ENCODE measurements at places on chromosomes 2 and 18. TPM values are rescaled to one million over a fixed set of nuclear protein-coding genes. Genes with fewer than 3 reads are reported as not detected.

ZC3H6 gene
- total RNA-seq = 3.4 TPM

MROH2A gene
- not detected for total RNA-seq

MC2R gene
- total RNA-seq = not detected

CD8A gene
- total RNA-seq = not detected

NPC1 gene
- 35.8 TPM for total RNA-seq

ABCA12 gene
- total RNA-seq = 0.05 TPM

ANO7 gene
- 1.3 TPM for total RNA-seq

RIT2 gene
- not detected for total RNA-seq

PJVK gene
- total RNA-seq = 0.72 TPM

C2orf81 gene
- total RNA-seq = 0.92 TPM

POMC gene
- not detected for total RNA-seq

RSAD2 gene
- not detected for total RNA-seq

PKDCC gene
- total RNA-seq = not detected

CACNB4 gene
- total RNA-seq = not detected

ARHGAP15 gene
- total RNA-seq = not detected

FAHD2A gene
- total RNA-seq = 28.1 TPM

TTN gene
- 0.29 TPM for total RNA-seq

KLHL29 gene
- total RNA-seq = 9.4 TPM

GIGYF2 gene
- 38.0 TPM for total RNA-seq

CCDC68 gene
- 0.05 TPM for total RNA-seq

ESPNL gene
- total RNA-seq = 2.0 TPM

SLC14A1 gene
- 0.77 TPM for total RNA-seq

COL3A1 gene
- total RNA-seq = 559 TPM

CTDP1 gene
- 17.6 TPM for total RNA-seq

TMEM247 gene
- not detected for total RNA-seq

CHPF gene
- 135 TPM for total RNA-seq

RAB6C gene
- total RNA-seq = not detected

MEP1B gene
- total RNA-seq = not detected

IL1RL1 gene
- total RNA-seq = not detected

ACMSD gene
- total RNA-seq = not detected

TGFA gene
- 0.05 TPM for total RNA-seq

MYO3B gene
- total RNA-seq = not detected

UPP2 gene
- not detected for total RNA-seq

ADAM23 gene
- 2.6 TPM for total RNA-seq

ELOA2 gene
- not detected for total RNA-seq

SIGLEC15 gene
- total RNA-seq = 0.59 TPM

C2orf78 gene
- total RNA-seq = not detected

Measured in HFFc6 (cell line).